KBM-7 (cell line): ENCODE measurements at places on chromosomes 2 and 18.

- no peak for DNase-seq
Measured at GRCh38 chr2:170323743-170324142, 145.8 kb downstream of the MYO3B start.

DNA sequence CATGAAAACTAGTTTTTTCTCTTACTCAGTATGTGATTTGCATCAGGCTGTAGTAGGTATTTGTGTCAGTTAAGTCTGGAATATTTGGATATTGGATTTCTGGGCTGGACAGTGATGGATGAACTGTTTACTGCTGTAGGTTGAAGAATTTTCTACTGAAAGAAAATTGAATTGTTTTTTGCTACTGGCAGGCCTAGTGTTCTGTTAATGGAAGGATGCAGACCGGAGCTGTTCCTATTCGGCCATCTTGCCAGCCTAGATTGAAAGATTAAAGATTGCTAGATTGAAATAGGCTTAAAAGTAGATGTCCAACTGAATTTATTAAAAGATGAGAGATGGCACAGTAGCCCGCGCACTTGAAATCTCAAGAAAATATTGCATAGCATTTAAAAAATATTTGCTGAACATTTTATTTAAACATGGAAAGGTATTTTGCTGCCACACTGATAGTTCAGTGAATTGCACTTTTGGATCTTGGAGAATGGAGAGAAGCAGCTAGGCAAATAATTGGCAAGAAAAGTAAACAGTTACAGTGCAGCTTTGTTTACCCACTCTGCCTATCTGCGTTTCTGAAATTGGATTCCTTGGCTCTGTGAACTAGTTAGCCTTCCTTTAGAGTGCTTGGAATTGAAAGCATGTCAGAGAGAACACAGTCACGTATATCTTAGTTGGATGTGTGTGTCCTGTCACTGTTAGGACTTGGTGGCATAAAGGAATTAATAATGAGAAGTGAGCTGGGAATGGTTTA lies 54.1 kb downstream of the EPB41L5 start:
- no peak for DNase-seq

DNA sequence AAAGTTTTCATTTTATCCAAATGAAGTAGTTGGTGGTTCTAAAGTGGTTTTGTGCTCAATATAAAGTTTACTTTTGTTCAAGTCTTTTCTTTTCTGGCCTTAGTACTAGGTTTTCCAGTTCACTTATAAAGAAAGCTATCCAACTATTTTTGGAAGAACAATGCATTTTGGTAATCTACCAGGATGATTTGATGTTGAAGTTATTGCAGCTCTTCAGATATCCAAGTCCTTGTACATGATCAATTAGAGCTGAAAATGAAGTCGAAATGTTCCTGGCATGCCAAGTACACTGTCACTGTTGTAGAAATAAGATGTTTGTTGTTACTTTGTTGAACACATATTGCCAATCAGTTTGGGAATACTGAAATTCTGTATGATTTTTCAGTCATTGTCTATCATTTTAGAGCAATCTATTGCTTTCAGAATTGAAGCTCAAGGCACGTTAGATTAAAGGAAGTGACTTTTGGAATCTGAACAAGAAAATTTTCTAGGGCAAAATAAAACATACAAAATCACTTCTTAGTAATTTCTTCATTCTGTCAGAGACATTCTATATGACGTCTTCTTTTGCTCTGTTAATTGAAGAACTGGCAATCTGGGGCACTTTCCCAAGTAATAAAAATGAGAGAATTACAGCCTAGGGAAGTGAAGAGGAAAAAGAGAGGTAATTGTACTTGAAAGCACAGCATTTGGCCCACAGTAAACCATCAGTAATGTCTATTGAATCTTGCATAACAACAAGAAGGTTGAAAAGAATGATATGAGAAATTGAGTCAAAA lies 232.3 kb downstream of the MREG start:
- DNase-seq = no peak

DNA sequence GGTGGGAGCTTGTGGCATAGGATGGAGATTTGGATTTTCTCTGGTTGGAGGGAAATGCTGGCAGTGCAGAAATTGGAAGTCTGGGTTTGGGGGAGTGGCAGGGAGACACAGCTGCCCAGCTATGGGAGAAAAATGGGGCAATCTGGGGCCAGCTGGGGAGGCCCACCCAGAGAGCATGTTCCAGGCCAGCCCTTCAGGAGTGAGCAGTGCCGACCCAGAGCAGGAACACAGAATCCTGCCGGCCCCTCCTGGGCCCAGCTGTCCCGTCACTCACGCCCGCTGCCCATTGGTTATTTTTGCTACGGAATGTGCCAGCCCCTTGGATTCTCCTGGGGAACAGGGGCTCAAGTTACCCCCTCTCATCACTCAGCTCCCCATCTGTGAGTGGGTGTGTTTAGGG lies 4.9 kb downstream of the SPEG start:
- DNase-seq = no peak

DNA sequence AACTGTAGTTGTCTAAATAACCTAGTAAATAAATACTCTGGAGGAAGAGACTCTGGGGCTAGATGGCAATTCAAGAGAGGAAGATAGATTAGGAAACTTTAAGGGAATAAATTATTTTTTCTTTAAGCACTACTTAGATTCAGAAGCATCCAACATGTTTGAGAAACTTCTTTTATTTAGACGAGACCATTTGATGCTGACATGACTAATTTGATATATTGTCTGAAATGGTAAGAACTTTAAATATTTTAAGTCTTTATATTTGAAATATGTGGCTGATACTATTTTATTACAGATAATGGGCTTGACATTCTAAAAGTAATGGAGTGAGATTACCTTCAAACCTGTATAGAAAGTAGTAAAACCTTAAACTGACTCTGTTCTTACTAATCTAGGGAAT lies 36.4 kb downstream of the PPIG start:
- DNase-seq = no peak

DNA sequence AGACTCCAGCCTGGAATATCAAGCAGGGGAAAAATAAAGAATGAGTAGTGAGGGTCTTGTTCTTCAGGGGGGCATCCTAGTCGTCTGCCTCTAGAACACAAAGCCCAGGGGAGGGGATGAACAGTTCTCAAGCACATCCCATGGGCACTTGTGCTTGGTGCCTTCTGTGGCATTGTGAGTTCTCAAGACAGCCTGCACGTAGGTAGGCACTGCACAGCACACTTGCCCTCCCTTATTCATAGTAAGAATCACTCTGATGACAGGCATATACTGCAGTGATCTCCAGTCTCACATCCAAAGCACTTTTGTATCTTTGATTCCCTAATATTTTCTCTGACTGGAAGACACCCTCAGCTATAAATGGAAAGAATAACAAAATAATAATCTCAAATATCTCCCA lies 104.7 kb upstream of the CNGA3 start:
- no peak for DNase-seq

DNA sequence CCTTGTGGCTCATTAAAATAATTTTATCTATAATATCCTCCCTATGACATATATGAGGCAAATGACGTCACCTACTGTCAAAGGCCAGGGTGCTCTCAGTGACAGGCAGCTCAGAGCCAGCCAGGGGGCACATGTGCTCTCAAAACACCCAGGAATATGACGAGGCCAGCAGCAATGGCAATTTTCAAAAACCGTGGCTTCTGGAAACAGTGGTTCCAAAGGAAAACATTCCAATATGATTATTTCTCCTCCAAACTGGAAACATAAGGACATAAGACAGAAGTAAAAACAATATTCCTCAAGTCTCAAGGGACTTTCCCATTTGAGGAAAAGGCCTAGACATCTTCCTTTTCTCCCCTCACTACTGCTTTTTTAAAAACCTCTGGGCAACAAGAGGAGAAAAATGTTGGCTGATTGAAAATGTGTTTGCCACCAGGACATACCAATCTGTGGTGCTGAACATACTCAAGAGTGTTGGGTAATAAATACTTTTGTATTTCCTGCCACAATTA lies 40.8 kb downstream of the RNF152 start:
- DNase-seq = no peak

DNA sequence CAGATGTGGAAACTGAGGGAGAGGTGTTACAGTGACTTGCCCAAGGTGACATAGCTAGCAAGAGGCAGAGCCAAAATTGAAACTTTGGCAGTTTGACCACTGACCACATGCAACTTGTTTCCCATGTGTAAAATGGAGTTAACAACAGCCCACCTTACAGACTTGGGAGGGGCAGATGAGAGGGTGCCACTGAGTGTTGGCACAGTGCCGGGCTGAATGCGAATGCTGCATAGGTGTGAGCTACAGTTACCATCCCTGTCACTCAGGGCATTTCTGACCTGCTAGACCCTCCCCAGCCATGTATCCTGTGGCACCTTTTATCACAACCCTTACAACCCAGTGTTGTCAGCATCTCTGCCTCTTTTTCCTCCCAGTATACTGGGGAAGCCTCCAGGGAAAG lies 10.8 kb downstream of the SMARCAL1 start:
- DNase-seq = no peak

DNA sequence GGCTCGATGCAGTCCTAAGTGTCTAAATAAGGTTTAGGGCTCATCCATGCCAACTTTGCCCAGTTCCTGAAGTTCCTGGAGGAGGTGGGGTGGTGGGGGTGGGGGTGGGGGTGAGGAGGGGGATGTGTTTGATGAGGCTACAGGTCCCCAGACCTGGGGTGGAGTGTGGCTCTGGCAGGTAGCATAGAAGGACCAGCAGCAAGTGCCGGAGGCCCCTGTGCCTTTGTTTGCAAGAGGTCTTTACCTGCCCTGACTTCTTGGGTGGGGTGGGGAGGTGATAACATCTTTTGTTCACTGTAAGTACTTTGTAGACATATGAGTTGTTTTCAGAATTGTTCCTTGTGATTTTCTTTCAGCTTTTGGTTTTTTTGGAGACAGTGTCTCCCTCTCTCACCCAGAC lies 10.0 kb downstream of the SH3BP4 start:
- DNase-seq = no peak

- no peak for DNase-seq
Measured at GRCh38 chr2:100068395-100068794, 74.0 kb downstream of the AFF3 start.

GRCh38 chr2:224369028-224369632 lies 32.8 kb downstream of the FAM124B start:
- DNase-seq = peak; percentile 56

DNA sequence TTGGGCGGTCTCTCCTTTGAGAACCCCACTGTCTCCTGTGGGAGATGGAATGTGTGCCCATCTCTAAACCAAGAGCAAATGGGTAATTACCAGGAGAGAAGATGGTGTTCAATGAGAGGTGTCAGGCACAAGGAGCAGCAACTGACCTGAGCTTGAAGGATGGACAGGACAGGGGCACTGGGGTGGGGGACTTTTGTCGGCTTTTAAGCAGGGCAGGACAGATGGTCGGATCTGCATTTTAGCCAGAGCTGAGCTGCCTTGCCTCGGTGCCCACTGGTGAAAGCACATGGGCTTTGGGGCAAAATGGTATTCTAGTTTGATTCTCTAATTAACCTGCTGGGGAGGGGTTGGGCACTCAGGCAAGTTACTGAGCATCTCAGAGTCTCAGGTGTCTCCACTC lies 98.0 kb downstream of the INHBB start:
- DNase-seq = no peak

DNA sequence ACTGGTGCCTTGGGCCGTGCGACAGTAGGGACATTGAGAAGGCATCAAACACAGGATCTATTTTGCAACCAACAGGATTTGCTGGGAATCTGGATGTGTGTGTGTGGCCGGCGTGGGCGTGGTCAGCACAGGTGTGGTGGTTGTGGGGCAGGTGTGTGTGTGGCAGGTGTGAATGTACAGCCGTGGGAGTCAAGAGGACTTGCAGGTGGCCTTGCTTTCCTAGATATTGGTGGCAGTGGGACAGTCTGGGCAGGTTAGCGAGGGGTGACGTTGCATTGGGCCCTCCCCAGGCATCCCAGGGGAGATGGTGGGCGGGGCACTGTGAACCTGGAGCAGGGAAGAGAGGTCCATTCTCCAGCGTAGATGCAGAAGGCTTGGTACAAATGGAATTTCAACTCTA lies 3.2 kb upstream of the LIMS2 start:
- DNase-seq = no peak

DNA sequence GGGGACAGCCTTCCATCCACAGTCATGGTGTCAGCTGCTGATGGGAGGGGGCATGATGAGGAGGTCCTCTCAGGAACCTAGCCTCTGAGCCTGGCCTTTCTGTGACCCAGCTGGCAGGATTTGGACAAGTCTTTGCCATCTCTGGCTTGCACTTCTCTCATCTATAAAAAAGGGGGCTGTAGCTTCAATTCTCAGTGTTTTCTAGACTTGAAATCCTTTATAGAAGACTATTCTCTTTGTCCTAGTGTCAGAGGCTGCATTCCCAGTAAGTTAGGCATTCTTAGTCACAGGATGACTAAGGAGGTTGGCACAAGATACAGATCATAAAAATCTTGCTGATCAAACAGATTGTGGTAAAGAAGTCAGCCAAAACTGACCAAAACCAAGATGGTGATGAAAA lies 958.5 kb downstream of the CNTNAP5 start:
- DNase-seq = no peak

DNA sequence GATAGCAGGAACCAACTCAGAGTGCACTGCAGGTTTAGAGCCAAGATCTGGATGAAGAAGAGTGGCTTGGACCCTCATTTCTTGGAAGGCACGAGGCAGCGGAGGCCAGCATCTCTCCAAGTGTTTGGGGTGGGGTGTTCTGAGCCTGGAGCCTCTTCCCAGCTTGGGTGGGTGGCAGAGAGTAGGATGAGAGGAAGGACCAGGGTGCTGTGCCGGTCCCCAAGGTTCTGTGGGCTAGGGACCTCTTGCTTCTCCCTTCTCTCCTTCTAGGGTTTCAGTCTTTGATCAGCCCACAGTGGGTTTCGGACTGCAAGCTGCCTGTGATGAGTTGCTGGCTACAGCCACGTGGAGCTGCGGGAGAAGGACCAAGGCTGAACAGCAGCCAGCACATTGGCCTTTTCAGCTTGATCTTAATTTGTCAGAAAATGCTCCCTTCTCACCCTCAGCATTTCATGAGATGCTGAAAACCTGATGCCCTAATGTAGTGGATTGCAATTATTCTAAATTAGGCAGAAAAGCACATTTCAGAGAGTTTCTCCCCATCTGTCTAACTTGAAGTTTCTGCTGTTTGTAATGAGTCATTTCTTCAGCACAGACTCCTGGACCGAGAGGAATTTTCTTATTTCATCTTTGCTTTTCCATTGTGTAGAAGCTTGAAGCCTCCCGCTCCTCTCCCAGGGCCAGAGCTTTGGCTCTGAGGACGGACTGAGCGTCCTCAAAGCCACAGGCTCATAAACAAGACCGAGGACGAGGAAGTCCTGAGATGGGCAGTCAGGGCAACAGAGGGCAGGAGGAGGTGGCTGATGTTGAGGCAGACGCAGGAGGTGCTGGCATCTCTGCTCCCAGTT lies 99.1 kb upstream of the HDAC4 start:
- no peak for DNase-seq

DNA sequence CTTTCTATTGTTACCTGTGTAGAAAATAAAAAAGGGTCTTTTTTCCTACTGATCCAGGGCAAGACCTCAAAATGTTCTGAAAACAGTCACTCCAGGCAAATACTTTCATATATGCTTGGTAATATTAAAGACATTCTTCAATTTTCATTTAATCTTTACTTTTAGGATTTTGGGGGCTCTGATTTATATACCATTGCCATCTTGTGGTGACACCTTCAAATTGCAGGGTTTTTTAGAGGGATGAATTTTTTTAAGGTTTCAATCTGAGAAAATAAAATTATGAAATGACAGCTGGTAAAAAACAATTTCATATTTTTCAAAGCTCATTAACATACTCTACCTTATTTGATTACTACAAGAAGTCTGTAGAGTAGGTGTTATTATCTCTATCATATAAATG lies 26.8 kb downstream of the MAPK4 start:
- peak; percentile 5 for DNase-seq

- DNase-seq = no peak
Measured at GRCh38 chr18:25795213-25795612, 295.2 kb downstream of the SS18 start.

GRCh38 chr2:45494275-45494977 lies 116.6 kb downstream of the SRBD1 start:
- DNase-seq = peak; percentile 60

- DNase-seq = no peak
Measured at GRCh38 chr2:177543007-177543760, 150.6 kb downstream of the AGPS start.
